ENCODE measurements at places on chromosomes 7 and 10.

DNA sequence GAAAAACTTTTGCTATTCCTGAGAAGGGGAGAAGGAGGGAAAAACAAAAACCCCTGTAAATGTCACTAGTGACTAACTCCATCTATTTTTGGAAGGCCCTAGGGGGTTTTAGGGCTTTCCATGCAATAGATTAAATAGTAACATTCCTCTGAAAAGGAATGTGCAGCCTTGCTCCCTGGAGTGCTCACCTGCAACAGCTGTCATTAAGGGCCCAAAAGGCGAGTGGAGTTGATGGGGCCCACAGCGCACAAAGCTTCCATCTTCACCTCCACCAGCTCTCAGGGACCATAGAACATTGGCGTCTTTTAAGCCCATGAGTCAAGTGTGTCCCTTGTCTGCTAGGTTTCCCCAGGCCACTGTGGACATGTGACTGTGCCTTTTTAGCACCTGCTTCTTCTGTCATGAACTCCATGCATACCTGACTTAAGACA, 58.0 kb upstream of the IL6 start:
- no peak for DNase-seq

- DNase-seq, result peak; percentile 28
These were observed 20.7 kb downstream of the LAMB1 start for GRCh38 chr7:107982042-107982840.

DNA sequence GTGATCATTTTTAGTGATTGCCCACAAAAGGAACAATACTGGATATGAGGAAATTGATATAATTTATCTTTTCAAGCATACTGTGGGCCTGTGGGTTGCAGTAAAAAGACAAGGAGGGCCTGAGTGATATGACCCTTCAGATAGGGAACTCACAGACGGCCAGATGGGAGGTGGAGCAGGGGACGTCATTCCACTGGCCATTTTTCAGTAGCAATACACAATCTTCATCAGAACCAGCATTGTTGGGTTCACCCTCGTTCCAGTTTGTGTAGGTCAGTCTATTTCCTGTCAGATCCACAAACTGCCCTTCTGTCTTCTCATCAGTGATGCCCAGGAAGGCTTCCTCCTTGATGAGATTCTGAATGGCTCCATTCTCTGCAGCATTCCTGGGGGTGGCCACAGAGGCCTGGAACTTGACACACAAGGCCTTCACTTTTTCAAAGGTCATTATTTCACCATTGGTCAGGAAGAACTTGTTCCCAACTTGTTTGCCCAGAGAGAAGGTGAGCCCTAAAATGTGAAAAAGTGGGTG, 4.5 kb downstream of the MBL2 start:
- DNase-seq, result no peak

GRCh38 chr10:4830551-4830950, 4.5 kb downstream of the AKR1E2 start:
- no peak for DNase-seq

DNA sequence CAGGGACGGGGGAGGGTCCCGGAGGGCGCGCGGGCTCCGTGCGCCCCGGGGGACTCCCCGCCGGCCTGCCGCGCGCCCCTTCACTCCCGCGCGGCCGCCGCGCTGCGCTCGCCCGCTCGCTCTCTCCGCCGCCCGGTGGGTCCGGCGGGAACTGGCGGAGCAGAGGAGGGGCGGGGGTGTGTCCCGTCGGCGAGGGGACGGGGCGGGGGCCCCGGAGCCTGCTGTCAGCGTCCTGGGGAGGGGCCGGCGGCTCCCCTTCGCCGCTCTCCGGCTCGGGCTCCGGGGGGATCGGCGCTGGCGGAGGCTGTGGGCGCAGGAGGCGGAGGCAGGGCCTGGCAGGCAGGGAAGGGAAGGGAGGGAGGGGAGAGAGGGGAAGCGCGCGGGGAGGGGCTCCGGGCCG, at the start of gene SH3PXD2A:
SH3PXD2A (minus strand) TSS at position 153 of the 400 bp plus-strand sequence. CDS start 310 bp downstream, outside the sequence.
- DNase-seq, result no peak

GRCh38 chr7:146117576-146117975, 975 bp downstream of the CNTNAP2 start:
- DNase-seq, result no peak

GRCh38 chr7:24574386-24574785, 1.1 kb downstream of the PALS2 start:
- DNase-seq, result no peak

DNA sequence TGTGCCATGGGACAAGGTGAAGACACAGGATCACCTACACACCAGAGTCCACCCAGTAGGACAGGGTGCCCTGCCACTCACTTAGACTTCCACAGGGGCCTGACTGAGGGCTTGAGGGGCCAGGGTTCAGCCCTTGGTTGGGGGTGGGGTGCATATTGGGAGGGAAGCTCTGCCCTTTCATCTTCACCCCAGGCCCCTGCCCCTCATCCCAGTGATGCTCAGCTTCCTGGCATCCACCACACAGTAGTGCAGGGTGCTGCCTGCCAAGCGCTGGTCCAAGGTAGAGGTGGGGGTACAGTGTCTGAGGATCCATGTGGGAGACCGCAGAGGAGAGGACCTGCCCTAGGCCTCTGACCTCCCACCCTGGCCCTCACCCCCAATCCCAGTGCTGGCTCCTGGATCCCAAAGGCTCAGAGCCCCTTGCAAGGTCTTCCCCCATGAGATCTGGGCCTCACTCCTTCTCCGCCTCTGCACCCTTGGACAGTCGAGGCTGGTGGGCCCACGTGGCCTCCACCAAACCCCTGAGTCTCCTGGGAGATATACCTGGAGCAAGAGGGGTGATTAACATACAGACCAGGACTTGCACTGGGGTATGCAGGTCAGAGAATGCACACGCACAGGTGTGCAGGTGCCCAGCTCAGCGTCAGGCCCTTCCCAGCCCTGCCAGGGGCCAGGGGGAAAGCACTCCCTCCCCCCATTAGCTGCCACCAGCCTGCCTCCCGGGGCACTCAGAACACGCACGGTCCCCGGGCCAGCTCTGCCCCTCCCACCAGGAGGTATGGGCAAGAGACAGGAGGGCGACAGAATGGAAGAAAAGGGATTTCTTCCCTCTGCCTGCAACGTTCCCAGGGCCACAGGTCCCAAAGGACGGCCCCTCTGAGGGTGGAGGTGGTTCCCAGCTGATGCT, 8.6 kb upstream of the IRF5 start:
- no peak for DNase-seq

GRCh38 chr7:106613848-106614560, 47.0 kb downstream of the CCDC71L start:
- no peak for DNase-seq

- no peak for DNase-seq
These were observed 64.0 kb downstream of the MTPAP start for GRCh38 chr10:30284865-30285594.

- no peak for DNase-seq
These were observed 11.0 kb downstream of the GHRHR start for GRCh38 chr7:30974605-30975255.

DNA sequence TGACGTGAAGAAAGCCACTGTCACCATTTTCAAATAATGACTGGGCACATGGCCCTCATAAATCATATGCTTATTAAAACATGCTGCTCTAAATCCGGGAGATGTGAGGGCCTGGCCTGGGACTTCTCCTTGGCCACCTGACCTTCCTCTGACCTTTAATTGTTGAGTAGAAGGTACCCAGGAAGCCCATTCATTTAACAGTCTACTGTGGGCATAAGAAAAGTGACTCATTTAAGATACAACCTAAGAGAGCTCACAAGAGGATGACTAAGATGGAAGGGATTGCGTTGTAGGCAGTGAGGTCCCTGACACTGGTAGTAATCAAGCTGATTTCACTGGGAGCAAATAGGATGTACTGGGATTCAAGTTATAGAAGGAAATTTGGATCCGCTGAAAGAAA, 203.4 kb upstream of the GPR26 start:
- DNase-seq, result no peak

DNA sequence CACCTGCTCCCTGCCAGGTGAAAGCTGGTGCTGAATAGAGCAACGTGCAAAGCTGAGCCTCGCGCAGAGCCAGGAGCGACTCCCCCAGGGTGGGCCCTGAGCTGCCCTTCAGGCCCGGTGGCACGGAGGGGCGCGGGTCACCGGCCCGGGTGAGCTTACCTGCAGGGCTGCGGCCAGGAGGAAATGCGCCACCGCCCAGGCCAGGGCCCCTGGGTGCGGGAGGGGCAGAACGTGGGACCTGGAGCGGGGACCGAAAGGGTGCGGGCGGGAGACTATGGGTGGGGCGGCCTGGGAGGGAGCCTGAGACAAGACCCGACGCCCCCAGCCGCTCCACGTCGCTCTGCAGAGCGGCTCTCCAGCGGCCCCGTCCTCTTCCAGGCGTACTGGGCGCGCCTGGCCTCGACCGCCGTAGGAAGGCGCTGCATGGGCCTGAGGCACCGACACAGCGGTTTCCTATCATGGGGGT, 122.1 kb downstream of the BTAF1 start:
- no peak for DNase-seq

DNA sequence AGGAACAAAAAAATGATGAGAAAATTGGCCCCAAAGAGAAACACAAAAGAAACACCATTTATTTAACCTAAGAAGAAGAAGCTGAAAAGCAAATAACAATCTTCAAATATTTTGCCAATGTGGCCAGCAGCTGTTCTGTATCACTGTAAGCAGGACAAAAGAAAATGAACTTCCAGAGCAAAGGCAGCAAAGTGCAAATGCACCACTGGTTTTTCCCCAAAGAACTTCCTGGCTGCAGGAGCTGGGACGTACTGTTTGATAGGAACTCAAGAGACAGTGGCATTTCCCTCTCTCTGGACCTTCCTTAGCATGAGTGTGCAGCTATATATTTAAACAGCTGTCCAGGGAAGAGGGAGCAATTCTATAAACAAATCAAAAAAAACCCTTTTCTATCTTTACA, 60.4 kb downstream of the RNLS start:
- DNase-seq, result no peak

GRCh38 chr10:132806561-132807003, 20.6 kb upstream of the NKX6-2 start:
- DNase-seq, result no peak

GRCh38 chr10:95309958-95310357, 19.2 kb upstream of the PDLIM1 start:
- no peak for DNase-seq

GRCh38 chr7:6012355-6013104, 3.5 kb downstream of the AIMP2 start:
- DNase-seq, result no peak

- DNase-seq, result no peak
These were observed 37.0 kb downstream of the KLF6 start for GRCh38 chr10:3747984-3748383.

DNA sequence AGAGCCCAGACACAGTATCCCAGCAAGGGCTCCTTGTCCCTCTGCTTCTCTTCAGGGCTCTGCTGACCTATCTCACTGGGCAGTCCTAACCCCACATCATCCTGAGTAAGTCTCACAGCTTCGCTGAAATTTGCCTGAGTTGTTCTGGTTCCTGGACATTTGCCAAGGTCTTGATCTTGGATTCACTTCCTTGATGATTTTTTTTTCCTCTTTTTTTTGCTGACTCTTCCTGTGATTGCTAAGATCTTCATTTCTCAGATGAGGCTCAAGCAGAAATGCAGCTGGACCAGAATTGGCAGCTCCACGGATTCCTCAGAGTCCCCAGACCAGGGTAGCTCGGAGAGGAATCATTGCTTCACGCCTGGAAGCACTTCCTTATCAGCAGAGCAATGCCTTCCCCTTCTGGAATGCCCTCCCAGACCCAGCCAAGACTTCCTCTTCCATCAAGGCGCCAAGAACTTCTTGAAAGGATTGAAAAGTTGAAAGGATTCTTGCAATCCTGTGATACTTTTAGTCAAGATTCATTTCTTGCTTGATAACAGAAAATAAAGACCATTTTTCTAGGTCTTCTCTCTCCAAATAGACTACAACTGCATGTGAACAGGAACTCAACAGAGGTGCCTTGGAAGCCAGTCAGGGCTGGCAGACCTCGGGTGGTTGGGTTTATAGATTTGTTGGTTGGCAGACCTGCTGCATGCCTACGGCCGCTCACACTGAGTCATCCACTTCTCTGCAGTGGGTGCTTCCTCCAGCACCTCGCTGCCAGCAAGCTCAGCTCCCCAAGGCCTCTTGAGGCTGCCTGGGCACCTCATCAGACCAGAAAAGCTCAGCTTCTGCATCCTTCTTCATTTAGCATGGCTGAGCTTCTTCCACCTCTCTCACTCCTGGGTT, 8.8 kb upstream of the AFAP1L2 start:
- DNase-seq, result no peak

- DNase-seq, result no peak
These were observed 214.8 kb upstream of the KLF14 start for GRCh38 chr7:130948822-130949221.

DNA sequence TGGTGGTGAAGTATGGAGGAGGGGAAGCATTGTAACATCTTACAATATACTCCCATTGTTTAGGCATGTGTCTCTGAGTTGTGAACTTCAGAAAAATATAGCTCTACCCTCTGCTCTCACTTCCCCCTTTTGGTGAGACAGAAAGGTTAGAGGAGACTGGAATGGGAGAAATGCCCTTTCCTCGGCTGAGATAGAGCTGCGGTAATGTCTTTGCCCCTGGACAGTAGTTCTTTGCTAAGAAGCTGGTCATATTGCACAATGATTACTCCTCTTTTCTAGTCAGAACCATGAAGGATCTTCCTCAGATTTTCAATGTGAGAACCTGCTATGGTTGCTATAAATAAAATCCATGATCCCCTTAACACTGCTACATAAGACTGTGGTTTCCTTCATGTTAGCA, 171.0 kb downstream of the SEM1 start:
- DNase-seq, result no peak
